ENCODE measurements at places on chromosomes 12 and 14.

DNA sequence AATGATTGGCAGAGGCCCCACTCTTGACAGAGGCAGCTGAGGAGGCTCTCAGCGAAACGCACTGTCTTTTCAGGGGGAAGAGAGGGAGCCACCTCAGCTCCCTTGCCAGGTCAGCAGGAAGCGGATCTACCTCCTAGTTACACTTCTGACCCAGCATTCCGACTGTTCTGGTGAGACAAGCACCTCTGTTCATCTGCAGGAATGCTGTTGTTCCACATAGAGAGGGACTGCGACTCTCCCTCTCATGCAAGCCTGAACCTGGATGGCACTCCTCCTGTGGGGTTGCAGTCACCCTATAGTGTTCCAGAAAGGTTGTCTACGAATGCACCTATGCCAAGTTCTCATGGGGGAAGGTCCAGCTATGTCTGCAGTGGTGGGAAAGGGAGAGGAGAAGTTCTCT is 37.1 kb upstream of the AEBP2 start:
- DNase-seq: no peak

GRCh38 chr12:58301730-58302122 is 360.4 kb downstream of the ATP23 start:
- DNase-seq: no peak

DNA sequence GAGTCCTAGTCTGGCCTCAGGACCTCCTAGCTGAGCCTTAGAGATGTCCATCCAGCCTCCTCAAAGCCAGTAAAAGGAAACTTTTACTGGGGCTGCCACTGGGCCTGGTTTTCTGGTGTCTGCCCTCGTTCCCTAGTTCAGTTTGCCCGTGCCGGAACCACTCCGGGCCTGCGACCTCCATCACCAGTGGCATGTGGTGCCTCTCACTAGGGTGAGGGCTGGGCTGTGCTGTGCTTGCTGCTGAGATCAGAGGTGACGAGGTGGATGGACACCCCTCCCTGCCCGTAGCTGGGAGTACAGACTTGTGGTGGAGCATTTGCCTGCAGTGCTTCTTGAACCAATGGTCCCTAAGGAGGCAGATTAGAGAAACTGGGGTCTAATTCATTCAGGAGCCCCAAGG is 75.7 kb downstream of the B4GALNT3 start:
- DNase-seq: no peak

- no peak for DNase-seq
Observed at GRCh38 chr12:26818201-26818600, 14.8 kb downstream of the ITPR2 start.

GRCh38 chr14:75499084-75499875 is 23.0 kb upstream of the BATF start:
- DNase-seq: no peak

GRCh38 chr12:30000401-30000800 is 216.7 kb upstream of the TMTC1 start:
- no peak for DNase-seq

GRCh38 chr12:42990387-42990786 is 400.8 kb upstream of the PRICKLE1 start:
- peak; percentile 57 for DNase-seq

- no peak for DNase-seq
Observed at GRCh38 chr12:75477137-75477536, 3.4 kb upstream of the GLIPR1 start.

DNA sequence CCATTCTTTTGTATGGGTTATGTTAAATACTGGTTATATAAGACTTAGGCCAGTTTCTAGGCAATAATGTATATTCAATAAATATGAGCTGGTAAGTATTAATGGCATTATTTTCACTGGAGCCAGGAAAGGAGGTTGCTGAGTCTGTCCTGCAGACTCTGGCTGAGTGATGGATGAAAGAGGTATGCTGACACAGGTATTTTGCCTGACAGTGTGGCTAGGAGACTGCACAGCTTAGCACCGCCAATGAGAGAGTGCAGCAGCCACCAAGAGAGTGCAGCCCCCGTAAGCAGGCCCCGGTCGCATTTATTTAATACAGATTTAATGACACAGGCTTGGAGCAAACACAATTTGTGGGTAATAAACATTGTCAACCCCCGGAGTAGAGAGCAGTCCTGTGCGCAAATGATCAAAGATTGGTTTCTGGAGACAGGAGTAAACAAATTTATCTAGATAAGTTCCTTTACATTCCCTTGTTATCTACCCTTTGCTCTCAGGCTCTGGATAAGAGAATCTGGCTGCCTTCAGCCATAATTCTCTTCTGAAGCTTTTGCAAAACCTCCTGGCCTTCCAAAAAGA is 37.4 kb downstream of the TMTC3 start:
- no peak for DNase-seq

- DNase-seq: no peak
Observed at GRCh38 chr12:98908866-98909265, 263.8 kb downstream of the APAF1 start.

GRCh38 chr12:45518291-45519235 is 210.9 kb upstream of the ARID2 start:
- no peak for DNase-seq

DNA sequence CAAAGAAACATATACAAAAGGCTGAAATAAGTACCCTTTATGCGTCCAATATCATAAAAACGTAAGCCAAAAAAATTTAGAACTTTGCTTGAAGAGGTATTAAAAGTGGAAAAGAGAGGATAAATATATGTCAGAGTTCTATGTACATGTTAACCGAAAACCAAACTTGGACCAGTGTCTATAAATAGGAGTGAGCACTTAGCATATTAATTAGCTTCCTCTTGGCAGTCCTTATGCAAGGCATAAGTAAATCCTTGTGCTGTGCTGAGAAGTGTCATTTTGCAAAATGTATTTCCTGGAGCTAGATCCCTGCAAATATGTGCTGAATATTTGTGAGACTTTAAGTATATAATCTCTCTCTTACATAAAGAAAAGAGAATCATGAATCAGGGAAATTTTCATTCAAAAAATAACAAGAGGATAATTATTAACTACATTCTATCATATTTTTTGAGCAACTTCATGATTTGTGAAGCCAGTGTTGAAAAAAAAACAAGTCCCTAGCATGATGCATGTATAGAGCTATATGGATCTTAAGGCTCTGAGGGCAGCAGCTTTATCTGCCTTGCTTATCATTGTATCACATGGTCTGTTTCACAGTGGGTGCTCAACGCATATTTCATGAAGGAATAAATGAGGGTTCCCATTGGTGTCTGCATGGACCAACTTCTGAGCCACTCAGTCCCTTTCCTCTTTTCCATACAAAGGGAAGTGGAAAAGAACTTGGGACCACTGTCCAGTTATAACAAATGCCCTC is 326.1 kb downstream of the PDZRN4 start:
- DNase-seq: no peak

GRCh38 chr14:33930439-33930838 is 20.4 kb downstream of the EGLN3 start:
- no peak for DNase-seq

All from NCI-H82 (cell line).